IPS-NIHi11 (cell line): ENCODE measurements at places on chromosomes 1 and 21.

- DNase-seq = peak; percentile 23
Observed at GRCh38 chr1:242651817-242652216, 127.3 kb upstream of the PLD5 start.

- DNase-seq = peak; percentile 32
Observed at GRCh38 chr1:35505911-35506798, 51.0 kb downstream of the KIAA0319L start.

DNA sequence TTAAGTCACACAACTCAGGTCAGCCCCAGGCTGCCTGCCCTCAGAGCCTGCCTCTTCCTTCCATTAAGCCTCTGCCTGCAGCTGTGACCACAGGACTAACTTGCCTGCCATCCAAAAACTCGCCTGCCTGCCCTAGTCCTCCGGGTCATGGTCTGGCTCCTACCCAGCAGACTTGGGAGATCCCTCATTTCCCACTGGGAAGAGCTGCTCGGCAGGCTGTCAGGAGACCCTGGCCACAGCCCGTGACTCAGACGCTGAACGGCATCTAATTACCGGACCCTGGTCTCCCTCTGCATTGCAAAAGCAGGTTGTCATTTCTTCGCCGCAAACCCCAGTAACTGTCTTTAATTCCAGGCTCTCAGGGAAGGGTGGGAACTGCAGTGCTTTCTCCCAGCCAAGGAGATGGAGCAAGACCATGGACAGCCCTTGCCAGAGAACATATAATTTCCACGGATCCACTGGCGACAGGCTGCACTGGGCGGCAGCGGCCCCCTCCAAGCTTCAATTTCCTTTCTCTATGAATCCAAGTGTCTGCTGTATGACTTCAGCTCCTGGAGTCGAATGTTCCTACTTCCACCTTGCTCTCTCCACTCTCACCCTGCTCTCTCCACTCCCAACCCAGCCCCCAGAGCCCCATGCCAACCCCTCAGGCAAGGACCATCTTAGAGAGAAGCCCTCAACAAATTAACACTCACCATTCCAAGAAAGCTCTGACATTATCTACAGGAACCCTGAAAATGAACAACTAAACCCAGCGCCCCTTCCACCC, 20.4 kb downstream of the OLFML2B start:
- DNase-seq = no peak

- DNase-seq = peak; percentile 18
Observed at GRCh38 chr1:222546548-222547259, 1.2 kb downstream of the HHIPL2 start.

- DNase-seq = no peak
Observed at GRCh38 chr1:167197692-167198091, 23.0 kb upstream of the POU2F1 start.

DNA sequence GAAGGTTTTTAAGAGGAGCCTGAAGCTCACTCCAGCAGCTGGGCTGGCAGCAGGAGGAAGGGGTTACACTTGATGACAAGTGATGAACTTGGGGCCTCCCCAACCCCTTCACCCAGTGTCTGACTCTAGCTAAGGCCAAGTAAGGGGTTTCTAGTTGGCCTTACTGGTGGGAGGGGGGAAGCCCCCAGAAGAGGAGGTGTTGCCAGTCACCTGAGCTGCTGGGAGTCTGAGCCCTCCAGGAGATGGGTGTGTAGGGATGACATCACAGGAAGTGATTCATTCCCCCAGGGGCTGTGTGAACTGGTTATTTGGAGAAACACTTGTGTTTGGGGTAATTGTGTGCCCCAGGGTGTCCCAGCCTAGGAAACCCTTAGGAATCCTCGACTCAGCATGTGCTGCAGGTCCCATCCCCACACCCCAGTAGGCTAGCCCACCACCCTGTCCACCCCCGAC, 3.1 kb downstream of the PADI1 start:
- peak; percentile 44 for DNase-seq

- peak; percentile 46 for DNase-seq
Observed at GRCh38 chr1:165659581-165659895, 28.5 kb downstream of the MGST3 start.
